ENCODE measurements at places on chromosomes 3 and 15. TPM values are rescaled to one million over a fixed set of nuclear protein-coding genes. Genes with fewer than 3 reads are reported as not detected.

DNA sequence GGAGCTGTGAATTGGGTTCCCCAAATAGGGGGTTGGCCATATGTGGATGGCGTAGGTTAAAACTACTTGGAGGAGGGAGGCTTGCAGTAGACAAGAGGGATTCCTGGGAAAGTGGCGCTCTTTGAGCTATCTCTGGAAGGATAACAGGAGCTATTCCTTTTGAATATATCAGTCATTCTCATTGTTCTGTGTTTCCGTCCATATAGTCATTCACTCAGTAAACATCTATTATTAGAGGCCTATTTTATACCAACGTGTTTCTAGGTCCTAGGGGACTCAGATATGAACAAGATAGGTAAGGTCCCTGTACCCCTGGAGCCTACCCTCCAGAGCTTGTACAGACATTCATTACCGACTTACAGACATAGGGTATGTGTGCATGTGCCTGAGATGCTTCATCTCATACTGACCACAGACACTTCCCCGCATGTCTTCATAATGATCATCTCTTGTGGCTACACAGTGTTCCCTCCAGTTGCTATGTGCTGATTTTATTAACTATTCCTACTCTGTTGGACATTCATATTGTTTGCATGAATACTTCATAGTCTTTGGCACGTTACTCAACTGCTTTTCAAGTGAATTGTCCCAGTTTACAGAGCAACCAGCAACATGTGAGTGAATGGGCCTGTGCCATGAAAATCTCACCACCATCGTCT is 55.8 kb upstream of the VILL start:
- DNase-seq, result no peak

- DNase-seq, result no peak
These were observed 25.7 kb downstream of the RPLP1 start for GRCh38 chr15:69478259-69478781.

GRCh38 chr15:93474728-93475127 is 385.7 kb upstream of the RGMA start:
- DNase-seq, result no peak

DNA sequence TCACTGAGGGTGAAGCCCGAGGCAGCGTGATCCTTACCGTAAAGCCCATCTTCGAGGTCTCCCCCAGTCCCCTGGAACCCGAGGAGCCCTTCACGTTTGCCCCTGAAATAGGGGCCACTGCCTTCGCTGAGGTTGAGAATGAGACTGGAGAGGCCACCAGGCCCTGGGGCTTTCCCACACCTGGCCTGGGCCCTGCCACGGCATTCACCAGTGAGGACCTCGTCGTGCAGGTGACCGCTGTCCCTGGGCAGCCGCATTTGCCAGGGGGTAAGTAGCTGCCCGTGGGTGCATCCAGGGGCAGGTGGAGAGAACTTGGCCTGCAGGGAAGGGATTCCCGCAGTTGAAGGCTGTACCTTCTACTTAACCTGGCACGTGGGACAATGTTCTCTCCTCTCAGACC is 42.4 kb downstream of the ACAN start:
- DNase-seq, result no peak

The UBA7 gene
- 26.3 TPM for total RNA-seq

The DYNLT2B gene
- 19.5 TPM for total RNA-seq

DNA sequence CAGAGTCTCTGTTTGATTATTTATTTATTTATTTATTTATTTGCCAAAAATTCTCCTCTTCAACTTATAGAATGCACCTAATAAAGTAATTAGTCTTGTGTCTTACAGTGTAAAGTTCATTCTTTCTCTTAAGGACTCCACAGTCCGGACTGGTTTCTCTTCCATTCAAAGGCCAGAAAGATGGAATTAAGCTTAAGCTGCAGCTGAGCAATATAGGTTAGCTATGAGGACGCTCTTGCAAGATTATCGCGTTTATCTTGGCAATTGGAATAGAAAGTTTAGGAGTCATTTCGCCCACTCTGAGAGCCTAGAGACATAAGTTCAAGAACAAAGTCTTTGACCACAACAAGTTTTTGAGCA is 15.0 kb downstream of the TAGLN3 start:
- no peak for DNase-seq

The CEP19 gene
- total RNA-seq, result 2.1 TPM

GRCh38 chr15:40054855-40055575 is 16.0 kb upstream of the SRP14 start:
- no peak for DNase-seq

The CRABP1 gene
- not detected for total RNA-seq

The AGBL1 gene
- total RNA-seq, result not detected

DNA sequence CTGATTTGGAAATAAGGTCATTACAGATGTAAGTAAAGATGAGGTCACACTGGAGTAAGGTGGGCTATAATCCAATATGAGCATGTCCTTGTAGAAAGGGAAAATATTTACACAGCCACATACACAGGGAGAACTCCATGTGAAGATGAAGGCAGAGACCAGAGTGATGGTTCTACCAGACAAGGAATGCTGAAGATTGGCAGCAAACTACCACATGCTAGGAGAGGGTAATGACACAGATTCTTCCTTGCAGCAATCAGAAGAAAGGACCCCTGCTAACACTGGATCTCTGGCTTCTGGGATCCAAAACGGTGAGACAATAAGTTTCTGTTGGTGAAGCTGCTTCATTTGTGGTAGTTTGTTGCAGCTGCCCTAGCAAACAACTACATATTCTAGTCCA is 56.0 kb upstream of the SPTSSB start:
- no peak for DNase-seq

GRCh38 chr3:123078101-123078500 is 11.3 kb downstream of the PDIA5 start:
- no peak for DNase-seq

GRCh38 chr15:35618260-35619188 is 72.6 kb upstream of the DPH6 start:
- no peak for DNase-seq

DNA sequence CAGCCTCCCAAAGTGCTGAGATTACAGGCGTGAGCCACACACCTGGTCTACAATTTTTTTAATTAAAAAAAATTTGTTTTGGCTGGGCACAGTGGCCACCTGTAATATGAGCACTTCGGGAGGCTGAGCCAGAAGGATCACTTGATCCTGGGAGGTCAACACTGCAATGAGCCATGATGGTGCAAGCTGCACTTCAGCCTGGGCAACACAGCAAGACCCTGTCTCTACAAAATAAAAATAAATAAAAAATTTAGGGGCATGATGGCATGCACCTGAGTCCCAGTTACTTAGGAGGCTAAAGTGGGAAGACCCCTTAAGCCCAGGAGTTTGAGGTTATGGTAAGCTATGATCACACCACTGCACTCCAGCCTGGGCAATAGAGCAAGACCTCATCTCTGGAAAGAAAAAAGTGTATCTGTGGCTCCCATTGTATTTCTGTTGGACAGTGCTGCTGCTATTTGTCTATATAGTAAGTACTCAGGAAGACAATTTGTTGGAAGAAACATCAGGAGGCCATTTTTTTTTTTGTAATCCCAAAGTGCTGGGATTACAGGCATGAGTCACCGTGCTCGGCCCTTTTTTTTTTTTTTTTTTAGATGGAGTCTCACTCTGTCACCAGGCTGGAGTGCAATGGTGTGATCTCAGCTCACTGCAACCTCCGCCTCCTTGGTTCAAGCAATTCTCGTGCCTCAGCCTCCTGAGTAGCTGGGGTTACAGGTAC is 27.5 kb upstream of the SH3BP5 start:
- no peak for DNase-seq
